ENCODE measurements at places on chromosomes 1 and 21.

DNA sequence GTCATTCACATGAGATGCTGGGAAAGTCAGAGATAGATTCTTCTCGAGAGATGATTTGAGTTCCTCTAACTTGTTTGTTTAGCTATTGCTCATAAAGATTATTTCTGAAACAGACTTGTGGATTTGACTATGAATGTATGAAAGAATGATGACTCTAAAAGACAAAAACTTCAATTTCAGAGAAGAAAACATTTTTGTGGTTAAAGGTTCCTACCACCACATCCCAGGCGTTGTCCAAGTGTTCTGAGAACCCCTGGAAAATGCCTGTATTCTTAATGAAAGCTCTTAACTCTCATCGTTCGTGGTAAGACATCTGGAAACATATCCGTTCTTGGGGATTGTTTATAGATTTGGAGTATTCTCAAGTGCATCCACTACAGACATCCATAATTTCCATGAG is 228.7 kb downstream of the BARHL2 start:
- DNase-seq, result no peak

DNA sequence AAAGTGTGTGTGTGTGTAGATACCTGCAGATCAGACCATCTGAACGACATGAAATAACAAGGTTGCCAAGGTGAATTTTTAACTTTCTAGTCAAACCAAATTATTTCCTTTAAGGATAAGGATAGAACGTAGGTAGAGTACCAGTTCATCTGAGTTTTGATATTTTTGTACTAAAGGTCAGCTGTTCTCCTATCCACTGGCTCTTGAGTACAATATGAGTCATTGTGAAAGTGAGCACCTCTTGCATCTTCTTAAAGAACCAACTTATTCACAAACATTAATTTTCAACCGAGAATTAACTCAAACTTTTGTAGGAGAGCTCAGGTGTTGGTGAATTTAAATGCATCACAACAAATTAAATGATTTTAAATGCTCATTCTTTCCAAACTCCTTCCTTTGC is 71.5 kb downstream of the IFI44 start:
- no peak for DNase-seq

DNA sequence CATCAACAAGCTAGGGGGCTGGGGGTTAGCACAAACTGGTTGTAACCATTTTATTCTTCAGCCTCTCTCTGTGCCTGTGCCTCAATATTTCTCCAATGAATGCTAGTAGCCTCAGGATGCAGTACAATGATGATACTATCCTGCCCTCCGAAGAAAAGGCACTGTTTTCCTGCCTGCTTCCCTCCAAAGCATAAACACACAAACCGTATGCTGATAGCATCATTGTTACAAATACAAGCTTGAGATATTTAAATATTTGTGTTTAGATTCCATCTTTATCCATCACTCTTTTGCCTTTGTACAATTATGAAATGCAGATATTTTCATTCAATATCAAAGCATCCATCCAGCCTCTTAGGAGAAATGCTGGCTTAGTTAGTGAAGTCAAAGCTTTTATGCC is 404.8 kb downstream of the DUSP10 start:
- no peak for DNase-seq

GRCh38 chr1:100979631-100980030 is 46.0 kb downstream of the DPH5 start:
- DNase-seq, result no peak

- DNase-seq, result no peak
Observed at GRCh38 chr1:227009937-227010336, 69.8 kb downstream of the COQ8A start.

DNA sequence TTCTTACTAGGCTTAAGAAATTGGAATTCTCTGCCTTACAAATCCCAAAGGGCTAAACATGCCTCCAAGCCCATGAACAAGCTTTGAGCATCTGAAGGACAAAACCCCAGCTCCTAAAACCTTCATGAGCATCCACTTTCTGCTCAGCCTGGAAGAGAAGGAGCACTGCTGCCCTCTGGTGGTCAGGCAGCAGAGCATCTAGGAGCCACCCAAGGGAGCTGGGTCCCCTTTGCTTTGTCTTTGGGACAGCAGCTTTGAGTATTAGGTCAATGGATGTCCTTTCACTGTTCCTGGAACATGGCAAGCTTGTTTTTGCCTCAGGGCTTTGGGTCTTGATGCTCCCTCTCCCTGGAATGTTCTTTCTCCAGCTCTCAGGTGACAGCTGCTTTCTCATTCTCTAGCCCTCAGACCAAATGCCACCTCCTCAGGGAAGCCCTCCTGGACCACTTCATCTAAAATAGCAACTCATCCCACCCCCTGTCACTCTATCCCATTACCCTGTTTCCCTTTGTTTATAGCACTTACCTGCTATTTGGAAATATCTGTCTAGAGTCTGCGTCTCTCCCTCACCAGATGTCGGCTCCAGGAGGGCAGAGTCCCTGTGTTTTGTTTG is 25.7 kb downstream of the RAB7B start:
- DNase-seq, result peak; percentile 79

- DNase-seq, result no peak
Observed at GRCh38 chr1:46501528-46501927, 11.9 kb downstream of the DMBX1 start.

GRCh38 chr1:118151312-118151937 is 33.6 kb downstream of the SPAG17 start:
- DNase-seq, result peak; percentile 48

DNA sequence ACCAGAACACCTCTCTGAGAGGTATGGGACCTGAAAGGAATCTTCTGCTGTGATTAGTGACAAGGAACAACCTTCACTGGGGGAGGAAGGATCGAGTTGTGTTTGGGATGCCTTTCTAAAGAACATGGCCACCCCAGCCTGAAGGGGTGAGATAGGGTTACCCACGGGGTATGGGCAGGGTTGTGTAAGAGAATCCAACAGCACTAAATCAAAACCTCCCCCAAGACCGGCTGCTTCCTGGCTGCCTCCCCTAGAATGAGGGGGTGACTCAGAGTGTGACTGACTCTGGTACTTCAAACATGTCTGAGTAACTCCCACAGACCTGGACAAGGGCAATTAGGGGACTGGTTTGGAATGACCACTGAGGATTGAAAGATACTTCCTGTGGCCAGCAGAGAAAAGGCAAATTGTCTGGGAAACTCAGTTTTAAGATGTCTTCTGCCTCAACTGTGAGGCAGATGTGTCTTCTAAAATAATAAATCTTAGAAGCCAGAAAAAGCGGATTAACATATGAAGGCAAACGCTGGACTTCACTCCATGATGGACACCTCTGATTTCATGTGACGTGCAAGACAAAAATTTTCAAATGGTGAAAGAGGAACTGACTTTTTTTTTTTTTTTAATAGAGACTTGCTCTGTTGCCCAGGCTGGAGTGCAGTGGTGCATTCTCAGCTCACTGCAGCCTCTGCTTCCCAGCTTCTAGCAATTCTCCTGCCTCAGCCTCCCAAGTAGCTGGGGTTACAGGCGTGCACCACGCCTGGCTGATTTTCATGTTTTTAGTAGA is 6.7 kb upstream of the PTPN14 start:
- DNase-seq, result no peak

DNA sequence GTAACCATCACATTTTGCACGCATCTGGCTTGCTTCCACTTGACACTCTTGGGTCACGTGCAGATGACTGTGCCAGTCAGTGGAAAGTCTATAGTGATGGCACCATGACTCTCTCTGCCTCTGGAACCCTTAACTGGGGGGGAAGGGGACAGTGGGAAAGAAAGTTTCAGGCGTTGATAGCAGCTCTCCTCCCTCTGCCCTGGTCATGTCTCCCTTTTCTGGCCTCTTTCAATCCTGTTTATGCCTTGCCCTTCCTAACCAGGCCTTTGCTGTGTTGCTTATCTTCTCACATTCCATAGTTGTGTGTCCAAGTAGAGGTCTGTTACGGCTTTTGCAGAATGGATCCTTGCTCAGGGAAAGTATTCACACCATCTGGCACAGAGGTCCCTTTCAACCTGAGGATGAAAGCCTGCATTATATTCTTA is 93.5 kb downstream of the NRDC start:
- no peak for DNase-seq

DNA sequence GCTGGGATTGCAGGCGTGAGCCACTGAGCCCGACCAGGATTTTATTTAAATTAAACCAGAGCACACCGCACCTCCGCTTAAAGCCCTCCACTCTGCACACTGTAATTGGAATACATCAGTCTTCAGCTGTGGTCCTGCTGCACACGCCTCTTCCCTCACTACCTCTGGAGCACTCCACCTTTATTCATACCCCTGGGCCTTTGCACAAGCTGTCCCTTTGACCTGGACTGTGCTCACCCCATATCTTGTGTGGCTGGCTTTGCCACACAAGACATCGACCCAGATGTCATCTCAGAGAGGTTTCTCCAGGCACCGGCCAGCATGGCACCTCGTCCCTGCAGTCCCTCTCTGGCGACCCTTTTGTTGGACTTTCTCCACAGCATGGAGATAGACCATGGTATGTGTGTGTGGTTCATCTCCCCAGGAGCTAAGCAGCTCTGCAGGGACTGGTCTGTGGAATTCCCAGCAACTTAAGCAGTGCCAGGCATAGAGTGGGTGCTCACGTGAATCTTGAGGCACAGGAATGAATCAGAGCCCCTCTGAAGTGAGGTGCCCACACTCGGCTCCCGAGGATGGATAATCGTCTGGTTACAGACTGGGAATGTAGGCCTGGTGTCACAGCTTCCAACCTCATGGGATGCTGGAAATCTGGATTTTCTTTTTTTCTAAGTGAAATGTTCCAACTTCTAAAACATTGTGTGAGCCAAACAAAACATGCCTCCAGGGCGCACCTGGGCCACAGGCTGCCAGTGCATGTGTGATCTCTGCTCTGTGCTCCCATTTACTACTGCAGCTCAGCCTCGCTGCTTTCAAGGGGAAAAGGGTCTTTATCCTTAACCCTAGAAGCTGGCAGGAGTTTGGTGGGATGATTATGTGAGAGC is 61.9 kb downstream of the EVA1C start:
- DNase-seq, result no peak

- no peak for DNase-seq
Observed at GRCh38 chr21:24785033-24785432, 822.2 kb downstream of the MRPL39 start.

- DNase-seq, result no peak
Observed at GRCh38 chr1:47565092-47565491, 127.2 kb downstream of the FOXD2 start.

GRCh38 chr1:211828584-211829342 is 1.8 kb downstream of the LPGAT1 start:
- DNase-seq, result no peak

DNA sequence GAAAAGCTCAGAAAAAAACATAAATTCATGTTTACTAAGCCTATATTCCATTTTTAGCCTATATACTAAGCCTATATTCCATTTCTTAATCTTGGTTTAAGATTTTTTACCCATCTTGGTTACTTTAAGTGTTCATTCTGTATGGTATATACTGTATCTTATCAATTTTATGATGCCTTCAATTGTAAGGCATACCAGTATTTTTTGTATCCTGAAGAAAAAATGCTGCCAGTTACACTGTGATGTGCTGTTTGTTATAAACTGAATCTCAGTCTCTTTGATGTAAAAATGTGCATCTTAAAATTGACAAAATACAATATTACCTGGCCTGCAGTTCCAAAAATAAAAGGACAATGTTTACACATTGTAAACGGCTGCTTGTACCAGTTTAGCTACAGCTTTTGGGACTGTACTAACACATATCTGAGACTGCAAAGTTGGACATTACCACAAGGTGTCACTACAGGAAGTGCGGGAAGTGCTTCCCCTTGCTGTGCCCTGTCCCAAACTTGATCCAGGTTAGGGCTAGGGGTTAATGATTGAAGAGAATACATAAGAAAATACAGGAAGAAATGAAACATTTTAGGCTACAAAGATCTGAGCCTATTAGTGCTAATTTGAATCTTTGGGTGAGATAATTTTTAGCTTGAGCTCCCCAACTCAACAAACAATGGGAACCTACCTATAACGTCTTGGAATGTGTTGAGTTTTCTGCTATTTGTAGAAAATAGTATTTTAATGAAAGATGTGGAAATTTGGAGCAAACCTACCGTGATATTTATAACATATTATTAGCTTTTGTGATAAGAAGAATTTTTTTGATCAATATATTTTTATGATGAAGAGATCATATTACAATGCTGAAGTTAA is 108.9 kb downstream of the LBR start:
- peak; percentile 55 for DNase-seq

- DNase-seq, result peak; percentile 10
Observed at GRCh38 chr1:27656157-27656893, 15.7 kb downstream of the IFI6 start.

- DNase-seq, result no peak
Observed at GRCh38 chr1:246005067-246005466, 502.0 kb downstream of the SMYD3 start.

GRCh38 chr1:185442050-185442449 is 125.0 kb upstream of the IVNS1ABP start:
- DNase-seq, result no peak

- DNase-seq, result no peak
Observed at GRCh38 chr1:98323906-98324358, 337.6 kb upstream of the SNX7 start.

DNA sequence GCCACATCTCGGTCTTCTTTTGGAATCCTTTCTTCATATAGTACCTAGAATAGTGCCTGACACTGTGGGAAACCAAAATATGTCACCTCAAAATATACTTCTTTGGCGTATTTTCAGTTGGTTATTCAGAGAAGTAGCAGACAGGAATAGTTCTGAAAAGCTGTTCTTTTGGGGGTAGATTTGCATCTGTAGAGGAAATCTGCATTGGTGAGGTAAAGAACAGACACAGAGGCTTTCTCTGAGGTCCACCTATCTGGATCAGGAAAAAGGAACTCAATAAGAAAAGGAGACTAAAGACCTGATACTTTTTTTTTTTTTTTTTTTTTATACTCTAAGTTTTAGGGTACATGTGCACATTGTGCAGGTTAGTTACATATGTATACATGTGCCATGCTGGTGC is 23.2 kb downstream of the LEPR start:
- no peak for DNase-seq

- no peak for DNase-seq
Observed at GRCh38 chr1:228440761-228441500, 24.3 kb upstream of the TRIM17 start.

DNA sequence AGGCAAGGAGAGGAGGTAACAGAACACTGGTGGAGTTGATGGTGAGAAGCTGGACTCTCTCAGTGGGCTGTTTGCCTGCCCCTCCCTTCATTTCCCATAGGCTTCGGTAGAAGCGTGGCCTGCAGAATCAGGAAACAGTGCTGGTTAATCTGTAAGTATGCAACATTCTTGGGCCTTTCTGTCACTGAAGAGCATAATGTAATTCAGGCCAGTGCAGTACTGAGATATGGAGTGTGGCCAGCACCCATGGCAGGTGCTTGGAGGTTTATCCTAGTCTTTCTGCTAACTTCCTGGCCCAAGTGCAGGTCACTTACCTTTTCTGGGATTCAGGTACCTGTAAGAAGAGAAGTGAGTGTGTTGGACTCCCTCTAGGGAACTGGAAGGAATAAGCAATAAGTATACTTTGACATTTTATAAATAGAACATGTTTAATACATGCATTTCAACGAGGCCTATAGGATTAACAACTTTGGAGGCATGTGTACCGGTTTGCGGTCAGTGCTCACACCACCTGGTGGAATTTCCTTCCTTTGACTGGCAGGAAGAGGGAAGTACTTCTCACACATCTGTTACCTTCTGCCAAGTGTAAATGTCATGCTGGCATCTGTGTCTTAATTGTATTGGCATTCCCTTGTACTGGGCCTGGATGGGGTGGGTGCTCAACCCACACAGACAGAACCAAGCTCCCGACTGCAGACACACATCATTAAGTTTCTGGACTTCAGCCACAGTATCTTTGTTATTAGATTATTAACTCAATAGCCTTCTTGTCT is 105.5 kb downstream of the KIF26B start:
- DNase-seq, result no peak

- peak; percentile 78 for DNase-seq
Observed at GRCh38 chr1:156245451-156246232, 2.2 kb downstream of the PAQR6 start.

All from NCI-H345 (cell line).